GM23338 (cell line): ENCODE measurements at places on chromosomes 5 and 9. TPM values are rescaled to one million over a fixed set of nuclear protein-coding genes. Genes with fewer than 3 reads are reported as not detected.

- H3K36me3 ChIP-seq, result no peaks in the 10 kb centered on the region
- DNase-seq, result peak; percentile 86
- peaks cover 18% of the 10 kb centered on the region; the same call in 1 of the 2 replicates for H3K4me1 ChIP-seq
- H3K27ac ChIP-seq, result peak overlapping the region; percentile 90
Measured at GRCh38 chr5:119049824-119050449, 20.9 kb upstream of the DMXL1 start.

GRCh38 chr5:15957124-15957523, 222.5 kb downstream of the MARCHF11 start:
- no peaks in the 10 kb centered on the region for H3K36me3 ChIP-seq
- no peak overlapping the region for H3K27ac ChIP-seq
- H3K4me3 ChIP-seq, result no peak overlapping the region
- no peak for DNase-seq

DNA sequence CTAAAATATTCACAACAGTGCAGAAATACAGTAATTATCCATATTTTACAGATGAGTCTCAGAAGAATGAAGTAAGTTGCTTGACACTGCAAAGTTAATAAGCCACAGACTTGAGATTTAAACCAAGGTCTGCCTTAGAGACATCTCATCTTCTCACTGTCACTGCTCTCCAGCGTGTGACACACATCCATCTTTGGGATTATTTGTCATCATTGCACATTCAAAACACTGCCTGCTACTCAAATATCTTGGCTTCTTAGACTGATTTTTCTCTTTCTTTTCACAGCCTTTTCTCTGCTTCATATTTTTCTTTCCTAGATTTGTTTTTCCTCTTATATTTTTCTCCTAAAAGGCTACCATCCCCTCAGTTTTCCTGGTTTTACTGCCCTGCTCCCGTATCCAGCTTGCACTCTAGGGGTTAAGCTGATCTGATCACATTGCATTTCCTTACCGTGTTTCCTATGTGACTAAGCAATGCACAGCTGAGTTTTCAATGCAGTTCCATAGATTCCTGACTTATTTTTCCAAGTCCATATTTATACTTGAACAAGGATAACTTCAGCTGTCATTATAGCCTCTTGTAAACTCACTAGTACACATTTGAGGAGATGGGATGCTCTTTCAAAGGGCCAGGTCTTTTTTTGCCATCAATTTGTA, 353.0 kb downstream of the PLK2 start:
- H3K4me1 ChIP-seq, result no peaks in the 10 kb centered on the region
- no peak overlapping the region for H3K4me3 ChIP-seq
- no peaks in the 10 kb centered on the region for H3K36me3 ChIP-seq
- H3K27me3 ChIP-seq, result no peaks in the 10 kb centered on the region

ARAP3 gene
- total RNA-seq, result 32.8 and 33.2 TPM in 2 replicates

UGCG gene
- 44.9 and 48.1 TPM in 2 replicates for total RNA-seq

DNA sequence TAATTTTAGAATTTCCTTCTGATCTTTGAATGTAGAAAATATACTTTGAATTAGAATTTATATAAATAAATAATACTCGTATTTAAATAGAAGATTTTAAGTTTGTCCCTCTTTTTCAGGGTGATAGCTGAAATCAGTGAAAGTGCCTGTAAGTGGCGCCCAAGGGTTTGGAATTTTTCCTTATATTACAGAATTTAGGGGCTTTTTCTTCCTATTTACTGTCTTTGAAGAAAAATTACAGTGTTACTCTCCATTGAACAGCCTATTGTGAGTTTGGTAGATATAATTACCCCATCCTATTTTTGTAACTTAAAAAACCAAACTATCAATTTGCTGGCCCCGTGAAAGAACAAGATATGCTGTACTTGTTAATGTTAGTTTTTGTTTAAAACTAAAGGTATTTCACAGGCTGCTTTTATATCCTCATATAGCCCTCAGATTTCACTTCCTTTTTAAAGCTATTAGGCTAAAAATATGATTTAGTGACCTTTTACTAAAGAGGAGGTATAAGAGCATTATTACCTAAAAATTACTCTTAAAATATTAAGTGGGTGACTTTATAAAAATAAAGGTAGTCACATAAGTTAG, 3.2 kb downstream of the MAP3K1 start:
- H3K4me1 ChIP-seq, result peaks cover 30% of the 10 kb centered on the region
- peak; percentile 21 for DNase-seq
- H3K27me3 ChIP-seq, result peaks cover 19% of the 10 kb centered on the region
- H3K27ac ChIP-seq, result no peak overlapping the region

DNA sequence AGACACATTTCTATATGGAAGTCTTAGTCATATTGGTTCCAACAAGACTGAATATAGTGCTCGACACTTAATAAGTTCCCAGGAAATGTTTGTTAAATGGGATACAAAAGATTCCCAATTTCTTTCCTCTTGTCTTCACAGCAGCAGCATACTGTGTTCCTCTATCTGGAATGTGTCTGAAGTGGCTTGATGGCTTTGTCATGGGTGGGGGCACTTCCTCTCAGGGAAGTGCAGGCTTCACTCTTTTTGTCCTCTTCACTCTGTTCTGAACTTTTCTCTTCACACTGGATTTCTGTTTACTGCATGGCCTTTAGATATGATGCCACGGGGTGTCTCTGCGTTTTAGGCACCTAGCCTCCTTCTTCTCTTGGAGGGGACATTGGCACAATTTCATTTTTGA, 127.7 kb upstream of the C9orf72 start:
- 0 out of 2 replicates have a peak, but pooled peaks cover 5% of the 10 kb centered on the region for H3K4me1 ChIP-seq
- H3K4me3 ChIP-seq, result no peak overlapping the region
- H3K27ac ChIP-seq, result no peak overlapping the region; the same call in 1 of the 2 replicates
- no peaks in the 10 kb centered on the region for H3K27me3 ChIP-seq
- no peak for DNase-seq
- H3K36me3 ChIP-seq, result no peaks in the 10 kb centered on the region

GRCh38 chr5:59637884-59638580, 255.5 kb downstream of the PDE4D start:
- no peaks in the 10 kb centered on the region for H3K27me3 ChIP-seq
- H3K4me1 ChIP-seq, result no peaks in the 10 kb centered on the region
- H3K4me3 ChIP-seq, result no peak overlapping the region
- H3K36me3 ChIP-seq, result no peaks in the 10 kb centered on the region
- H3K27ac ChIP-seq, result no peak overlapping the region

GRCh38 chr9:131719262-131719908, 20.5 kb downstream of the RAPGEF1 start:
- H3K4me3 ChIP-seq, result no peak overlapping the region
- H3K36me3 ChIP-seq, result no peaks in the 10 kb centered on the region
- no peak for DNase-seq
- H3K27me3 ChIP-seq, result no peaks in the 10 kb centered on the region

NRARP gene
- 39.0 and 55.1 TPM in 2 replicates for total RNA-seq

- H3K4me1 ChIP-seq, result peaks cover 18% of the 10 kb centered on the region
- H3K27ac ChIP-seq, result no peak overlapping the region
- H3K27me3 ChIP-seq, result peaks cover 8% of the 10 kb centered on the region; the same call in 1 of the 2 replicates
- H3K4me3 ChIP-seq, result no peak overlapping the region
- no peak for DNase-seq
Measured at GRCh38 chr9:121294151-121294743, 26.3 kb downstream of the GSN start.

GRCh38 chr5:170597109-170597751, 93.4 kb downstream of the KCNIP1 start:
- no peak overlapping the region for H3K27ac ChIP-seq
- no peak overlapping the region for H3K4me3 ChIP-seq
- no peaks in the 10 kb centered on the region for H3K27me3 ChIP-seq
- H3K36me3 ChIP-seq, result no peaks in the 10 kb centered on the region
- no peaks in the 10 kb centered on the region for H3K4me1 ChIP-seq
- no peak for DNase-seq

DNA sequence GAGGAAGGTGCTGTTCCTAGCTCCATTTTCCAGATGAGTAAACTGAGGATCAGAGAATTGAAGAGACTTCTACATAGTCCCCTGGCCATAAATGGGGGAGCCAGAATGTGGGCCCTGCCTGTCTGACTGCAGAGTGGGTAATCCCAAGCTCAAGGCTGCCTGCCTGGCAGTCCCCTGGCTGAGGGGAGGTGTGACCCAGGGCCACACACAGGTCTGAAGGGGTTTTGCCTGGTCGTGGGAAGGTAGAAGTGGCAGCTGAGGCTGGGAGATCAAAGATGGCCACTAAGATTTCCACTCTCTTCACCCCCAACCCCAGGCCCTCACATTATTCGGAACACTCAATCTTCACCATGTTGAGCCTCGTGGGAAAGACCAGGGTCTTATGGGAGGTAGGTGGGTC, 176.3 kb downstream of the MACROH2A1 start:
- no peak for DNase-seq
- no peak overlapping the region for H3K4me3 ChIP-seq
- H3K27ac ChIP-seq, result no peak overlapping the region
- H3K4me1 ChIP-seq, result peaks cover 7% of the 10 kb centered on the region; the same call in 1 of the 2 replicates
- H3K36me3 ChIP-seq, result no peaks in the 10 kb centered on the region; the same call in 1 of the 2 replicates
